Stimulated activated CD8-positive, alpha-beta memory T cell treated with anti-CD3 and anti-CD28 coated beads, Interleukin-4, amount 100 ng/mL, for 1 hour (primary cell): ENCODE measurements at places on chromosomes 1 and 21.

DNA sequence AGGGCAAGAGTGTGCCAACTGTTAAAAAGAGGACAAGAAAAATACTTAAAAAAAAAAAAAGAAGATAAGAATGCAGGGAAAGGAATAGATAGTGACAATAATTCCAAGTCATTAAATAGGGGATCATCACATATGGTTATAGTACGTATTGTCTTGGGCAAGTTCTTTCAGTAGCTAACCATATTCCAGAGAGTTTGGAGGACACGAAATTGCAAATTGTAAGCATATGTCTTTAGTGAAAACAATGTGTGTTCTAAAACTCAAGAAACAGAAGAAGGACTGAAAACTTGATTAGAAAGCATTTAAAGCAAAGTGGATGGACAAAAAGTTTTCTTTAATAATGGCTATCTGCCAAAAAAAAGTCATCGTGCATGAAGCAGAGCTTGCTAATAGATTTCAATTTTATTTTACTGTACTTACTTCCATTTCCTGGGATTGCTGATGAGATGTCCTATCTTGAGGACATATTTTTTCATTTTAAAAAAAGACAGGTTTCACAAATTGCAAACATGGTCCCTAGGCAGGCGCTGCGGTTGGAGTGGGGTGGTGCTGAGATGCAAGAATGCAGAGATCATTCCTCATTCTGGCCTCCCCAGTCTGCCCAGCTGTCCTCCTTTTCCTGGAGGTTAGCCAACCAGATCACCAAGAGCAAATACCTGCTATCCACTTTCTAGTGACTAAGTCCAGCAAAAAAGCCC lies 11.9 kb downstream of the TSPAN2 start:
- no peak for DNase-seq

GRCh38 chr21:44348861-44349260 lies 4.6 kb upstream of the TRPM2 start:
- no peak for DNase-seq

- no peak for DNase-seq
These were observed 1.7 kb downstream of the GABPB2 start for GRCh38 chr1:151072224-151072623.

- no peak for DNase-seq
These were observed 207.5 kb downstream of the SETD4 start for GRCh38 chr21:35852820-35853219.

- DNase-seq: no peak
These were observed 186.9 kb upstream of the ADGRL4 start for GRCh38 chr1:79193211-79194079.

- DNase-seq: no peak
These were observed 131.3 kb downstream of the SLC30A10 start for GRCh38 chr1:219797009-219797408.

DNA sequence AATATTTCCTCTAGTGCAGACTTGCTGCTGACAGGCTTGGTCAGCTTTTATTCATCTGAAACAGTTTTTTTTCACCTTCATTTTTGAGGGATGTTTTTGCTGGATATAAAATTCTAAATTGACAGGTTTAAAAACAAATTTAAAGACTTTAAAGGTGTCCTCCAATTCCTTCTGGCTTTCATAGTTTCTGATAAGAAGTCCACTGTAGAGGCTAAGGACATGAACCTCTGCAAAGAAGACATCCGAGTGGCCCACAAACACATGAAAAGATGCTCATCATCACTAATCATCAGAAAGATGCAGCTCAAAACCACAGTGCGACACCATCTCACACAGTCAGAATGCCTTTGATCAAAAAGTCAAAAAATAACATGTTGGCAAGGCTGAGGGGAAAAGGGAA lies 42.0 kb upstream of the DYRK1A start:
- no peak for DNase-seq

GRCh38 chr1:164721228-164721496 lies 162.2 kb downstream of the PBX1 start:
- DNase-seq: no peak

- no peak for DNase-seq
These were observed 150.8 kb downstream of the NR5A2 start for GRCh38 chr1:200178340-200178739.
